Stimulated activated CD4-positive, alpha-beta T cell treated with anti-CD3 and anti-CD28 coated beads, TNF-alpha, amount 100 ng/mL, for 24 hours (primary cell): ENCODE measurements at places on chromosomes 4 and X.

DNA sequence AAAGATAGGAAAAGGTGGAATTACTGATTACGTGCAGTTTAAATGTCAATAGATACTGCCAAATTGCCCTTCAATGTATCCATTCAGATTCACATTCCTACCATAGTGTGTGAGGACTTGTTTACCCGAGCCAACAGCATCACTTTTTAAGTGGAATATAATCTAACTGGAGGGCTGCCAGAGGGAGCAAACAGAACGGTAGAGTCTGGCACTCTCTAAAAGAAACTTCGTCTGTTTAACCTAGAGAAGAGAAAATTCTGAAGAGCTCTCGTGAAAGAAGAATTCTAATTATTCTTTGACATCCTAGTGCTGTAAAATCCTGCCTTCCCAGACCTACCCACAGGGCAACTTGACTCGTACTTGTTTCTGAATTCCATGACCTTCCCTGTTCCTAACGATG, 23.2 kb downstream of the SMIM43 start:
- no peak for DNase-seq

DNA sequence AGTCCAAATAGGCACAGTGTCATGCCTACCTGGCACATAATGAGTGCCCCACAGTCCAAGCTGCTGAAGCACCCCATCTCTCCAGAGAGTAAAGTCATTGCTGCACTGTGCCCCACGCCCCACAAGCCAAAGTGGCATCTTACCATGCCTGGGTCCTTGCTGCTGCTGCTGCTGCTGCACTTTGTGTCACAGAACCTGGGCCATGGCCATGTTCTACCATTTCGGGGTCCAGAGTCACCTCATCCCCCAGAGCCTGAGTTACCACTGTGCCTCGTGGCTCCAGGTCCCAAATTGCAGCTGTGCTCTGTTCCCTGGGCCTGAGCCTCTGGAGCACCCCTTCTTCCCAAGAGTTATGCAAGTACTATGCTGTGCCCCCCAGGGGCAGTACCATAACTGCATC, 40.5 kb downstream of the SLC10A7 start:
- DNase-seq = no peak

- no peak for DNase-seq
Measured at GRCh38 chr4:70728091-70728490, 6.3 kb downstream of the RUFY3 start.

DNA sequence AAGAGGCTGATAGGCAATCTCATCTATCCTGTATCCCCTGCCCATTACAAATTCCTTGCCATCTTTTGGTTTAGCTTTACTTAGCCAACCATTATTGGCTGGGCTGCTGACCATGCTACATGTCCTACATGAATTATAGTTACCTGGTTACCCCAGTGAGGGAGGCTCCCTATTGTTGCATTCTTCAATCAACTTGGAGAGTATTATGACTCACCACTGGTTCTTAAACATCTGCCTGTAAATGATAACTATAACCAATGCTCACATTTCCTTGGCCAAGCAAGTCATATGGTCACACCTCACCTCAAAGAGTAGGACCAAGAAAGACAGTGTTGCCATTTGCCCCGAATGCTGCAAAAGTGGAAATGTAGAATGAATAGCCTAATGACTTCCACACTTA, 297.6 kb downstream of the IL15 start:
- DNase-seq = no peak

- no peak for DNase-seq
Measured at GRCh38 chr4:184097241-184097605, 120.5 kb downstream of the ENPP6 start.

GRCh38 chr4:142413485-142413884, 432.6 kb downstream of the INPP4B start:
- no peak for DNase-seq

DNA sequence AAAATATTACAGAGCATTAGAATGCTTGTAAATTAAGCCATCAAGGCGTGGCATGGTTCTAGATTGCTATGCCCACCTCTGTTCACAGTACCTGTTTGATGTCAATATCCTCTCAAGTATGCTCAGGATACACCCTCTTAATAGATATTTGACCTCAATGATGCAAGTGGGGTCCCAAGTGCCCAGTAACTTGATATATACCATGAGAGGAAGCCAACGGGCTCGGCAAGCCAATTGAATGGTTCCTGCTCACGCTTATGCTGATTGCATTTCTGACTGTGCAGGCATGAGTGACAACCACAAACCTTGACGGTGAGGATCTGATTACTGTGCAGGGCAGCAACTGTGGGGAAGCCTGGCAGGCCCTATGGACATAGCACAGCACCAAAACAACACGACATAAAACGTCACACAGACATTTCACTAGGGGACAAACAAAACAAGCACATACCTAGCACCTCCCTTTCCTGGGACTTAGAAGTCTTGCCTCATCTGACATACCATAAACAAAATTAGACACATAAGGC, 179.1 kb upstream of the ETNPPL start:
- DNase-seq = no peak

DNA sequence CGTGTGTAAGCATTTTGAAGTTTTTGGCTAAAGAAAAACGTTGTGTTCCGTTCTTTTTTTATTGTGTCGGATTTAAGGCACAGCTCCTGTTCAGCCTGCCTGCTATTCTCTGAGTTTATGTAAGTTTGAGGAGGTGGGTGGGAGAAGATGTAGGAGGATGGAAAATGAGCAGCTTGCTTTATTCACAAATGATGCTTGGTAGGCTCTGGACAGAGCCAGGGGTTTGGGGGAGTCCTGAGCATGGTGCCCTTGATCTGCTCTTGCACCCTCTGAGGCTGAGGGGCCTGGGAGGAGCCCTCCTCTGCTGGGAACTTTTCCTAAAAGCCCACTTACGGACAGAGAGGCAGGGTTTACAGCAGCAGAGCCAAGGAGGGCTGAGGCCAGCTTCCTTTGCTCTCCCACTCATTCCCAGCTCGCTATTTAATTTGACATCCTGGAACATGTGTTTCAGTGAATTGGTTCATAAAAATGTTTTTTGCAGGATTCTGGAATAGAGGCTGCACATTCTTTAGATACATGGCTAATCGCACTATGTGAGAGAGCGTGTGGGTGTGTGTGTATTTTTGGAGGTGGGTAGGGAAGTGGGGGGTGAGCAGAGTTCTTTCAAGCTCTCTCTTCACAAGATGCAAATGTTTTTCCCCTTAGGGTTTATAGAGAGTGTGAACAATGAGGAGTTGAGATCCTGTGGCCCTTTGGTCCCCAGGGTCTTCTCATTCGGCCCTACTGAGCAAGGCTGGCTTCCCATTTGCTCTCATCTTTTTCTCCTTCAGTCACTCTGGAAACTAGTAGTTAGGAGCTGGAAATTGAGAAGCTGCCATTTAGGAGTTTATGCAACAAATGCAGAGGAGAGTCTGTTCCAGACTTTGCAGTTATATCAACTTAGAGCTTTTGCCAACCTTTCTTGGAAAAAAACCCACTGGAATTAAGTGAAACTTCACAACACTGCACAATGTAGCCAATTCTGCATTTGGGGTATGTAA, 32.1 kb downstream of the TMEM131L start:
- no peak for DNase-seq

GRCh38 chrX:33126469-33126868, 84.9 kb downstream of the DMD start:
- DNase-seq = no peak
